Progenitor cell of endocrine pancreas (in vitro differentiated cells): ENCODE measurements at places on chromosomes 12 and 14. TPM values are rescaled to one million over a fixed set of nuclear protein-coding genes. Genes with fewer than 3 reads are reported as not detected.

The TSPAN11 gene
- total RNA-seq = 17.5 and 24.1 TPM in 2 replicates

The SPIC gene
- total RNA-seq = not detected in 2 replicates

The SSTR1 gene
- 4.0 and 4.4 TPM in 2 replicates for total RNA-seq

- DNase-seq = no peak
These were observed 45.4 kb downstream of the JAG2 start for GRCh38 chr14:105123064-105123665.
